ENCODE measurements at places on chromosomes 16 and 17.

- DNase-seq: no peak
Measured at GRCh38 chr17:33667052-33667509, 374.0 kb upstream of the ASIC2 start.

DNA sequence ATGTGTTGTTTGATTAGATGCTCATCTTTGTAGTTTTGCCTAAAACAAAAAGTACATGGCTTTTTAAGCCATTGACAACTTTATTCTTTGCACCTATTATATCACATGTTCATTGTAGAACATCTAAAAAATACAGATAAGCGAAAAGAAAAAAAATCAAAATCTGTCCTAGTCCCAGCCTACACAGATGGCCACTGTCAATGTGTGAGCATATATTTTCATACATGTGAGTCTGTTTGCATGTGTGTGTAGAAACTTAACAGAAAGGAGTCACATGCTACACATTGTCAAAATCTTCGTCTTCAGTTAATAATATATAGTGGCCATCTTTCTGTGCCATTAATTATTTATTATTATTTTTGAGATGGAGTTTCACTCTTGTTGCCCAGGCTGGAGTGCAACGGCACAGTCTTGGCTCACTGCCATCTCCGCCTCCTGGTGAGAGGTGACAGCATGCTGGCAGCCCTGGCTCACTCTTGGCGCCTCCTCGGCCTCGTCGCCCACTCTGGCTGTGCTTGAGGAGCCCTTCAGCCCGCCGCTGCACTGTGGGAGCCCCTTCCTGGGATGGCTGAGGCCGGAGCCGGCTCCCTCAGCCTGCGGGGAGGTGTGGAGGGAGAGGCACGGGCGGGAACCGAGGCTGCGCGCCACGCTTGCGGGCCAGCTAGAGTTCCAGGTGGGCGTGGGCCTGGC, 68.5 kb upstream of the AMZ2 start:
- no peak for DNase-seq

- no peak for DNase-seq
Measured at GRCh38 chr16:29744541-29745101, 1.2 kb downstream of the C16orf54 start.

DNA sequence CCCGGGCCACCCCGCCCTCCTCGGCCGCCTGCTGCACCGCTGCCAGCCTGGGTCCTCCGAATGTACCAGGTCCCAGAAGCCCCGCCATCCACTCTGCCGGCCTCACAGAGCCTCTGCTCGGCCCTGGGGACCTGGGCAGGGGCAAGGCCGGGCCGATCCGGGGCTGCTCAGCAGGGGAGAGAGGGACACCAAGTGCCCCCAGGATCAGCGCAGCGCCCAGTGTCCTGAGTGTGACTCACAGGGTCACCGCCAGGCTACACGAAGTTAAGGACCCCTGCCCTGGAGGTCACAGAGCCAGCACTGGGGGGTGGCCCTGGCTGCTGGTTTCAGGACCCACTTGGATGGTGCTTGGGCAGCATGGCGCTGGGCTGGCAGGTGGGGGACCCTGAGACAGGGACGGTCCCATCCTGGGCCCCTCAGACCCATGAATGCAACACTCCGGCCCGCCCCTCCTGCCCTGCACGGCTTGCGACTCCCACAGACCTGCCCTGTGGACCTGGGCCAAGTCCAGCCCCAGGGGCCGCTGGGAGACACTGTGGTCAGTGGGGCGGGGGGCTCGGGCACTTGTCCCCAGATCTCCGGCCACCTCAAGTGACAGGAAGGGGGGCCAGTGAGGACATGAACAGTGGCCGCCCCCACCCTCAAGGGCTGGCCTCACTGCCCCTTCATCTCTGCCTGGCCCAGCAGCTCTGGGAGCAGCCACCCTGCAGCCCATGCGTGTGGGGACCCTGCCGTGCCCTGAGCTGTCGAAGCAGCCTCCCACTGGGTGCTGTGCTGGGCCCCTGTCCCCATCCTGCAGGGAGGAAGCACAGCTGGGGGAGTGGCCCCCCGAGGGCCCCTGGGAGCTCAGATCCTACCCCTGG, 23.2 kb upstream of the SSTR5 start:
- DNase-seq: no peak

DNA sequence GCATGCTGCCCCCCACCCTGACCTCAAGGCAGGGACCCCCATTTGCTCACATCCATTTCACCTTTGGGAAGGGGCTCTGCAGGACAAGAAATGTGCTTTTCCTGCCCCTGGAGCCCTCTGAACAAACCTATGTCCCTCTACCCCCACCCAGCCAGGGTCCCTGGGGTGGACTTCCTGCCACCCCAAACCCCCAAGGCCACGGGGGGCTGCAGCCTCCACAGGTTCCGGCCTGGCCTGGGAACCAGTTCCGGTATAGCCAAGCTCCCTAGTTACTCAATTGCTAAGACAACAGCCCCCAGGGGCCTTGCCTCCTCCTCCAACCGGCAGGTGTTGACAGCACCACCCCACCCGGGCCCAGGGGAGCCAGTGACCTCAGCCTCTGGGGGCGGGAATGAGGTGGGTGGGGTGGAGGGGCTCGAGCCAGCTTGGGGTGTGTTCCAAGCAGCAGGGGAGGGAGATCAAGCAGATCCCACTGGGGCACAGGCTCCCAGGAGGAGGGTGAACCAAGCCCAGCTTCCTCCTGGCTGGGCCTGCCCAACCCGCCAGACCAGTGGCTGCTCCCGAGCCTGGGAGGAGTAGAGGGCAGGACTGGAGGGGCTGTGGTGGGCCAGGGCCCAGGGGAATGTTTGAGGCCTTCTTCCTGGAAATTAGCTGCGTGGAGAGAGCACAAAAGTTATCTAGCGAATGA, 6.6 kb downstream of the PNMT start:
- DNase-seq: no peak

- no peak for DNase-seq
Measured at GRCh38 chr17:46982577-46982976, 3.5 kb upstream of the RPRML start.

GRCh38 chr16:14186007-14186794, 115.1 kb downstream of the MRTFB start:
- DNase-seq: no peak

GRCh38 chr16:10318798-10319500, 66.9 kb upstream of the ATF7IP2 start:
- no peak for DNase-seq

DNA sequence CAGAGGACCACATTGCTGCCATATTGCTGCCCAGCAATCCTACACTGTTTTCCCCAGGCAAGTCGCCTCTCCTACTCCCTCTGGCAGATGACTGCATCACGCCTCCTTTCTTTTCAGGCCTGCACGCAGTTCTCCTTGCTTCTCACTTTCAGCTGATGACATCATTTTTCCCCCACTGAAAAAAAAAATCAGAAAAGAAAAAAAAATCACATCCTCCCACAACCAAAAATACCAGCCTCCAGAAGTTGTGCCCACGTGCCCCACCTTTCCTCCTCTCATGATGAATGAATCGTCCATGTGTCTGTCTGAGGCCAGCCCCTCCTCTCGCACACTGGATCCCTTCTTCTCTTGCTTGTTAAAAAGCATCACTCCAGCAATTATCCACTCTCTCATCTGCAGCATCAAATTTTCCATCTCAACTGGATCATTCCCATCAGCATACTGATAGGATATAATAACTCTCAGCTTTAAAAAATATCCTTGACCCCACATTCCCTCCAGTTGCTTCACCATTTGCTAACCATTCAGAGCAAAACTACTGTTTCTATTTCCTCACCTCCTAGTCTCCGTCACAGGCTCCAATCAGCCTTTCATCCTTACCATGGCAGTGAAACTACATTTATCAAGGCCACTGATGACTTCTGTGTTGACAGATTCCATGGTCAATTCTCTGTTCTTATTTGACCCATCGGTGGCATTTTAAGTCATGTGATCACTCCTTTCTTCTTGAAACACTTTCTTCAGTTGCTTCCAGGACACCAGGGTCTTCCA, 30.1 kb upstream of the DYNLL2 start:
- no peak for DNase-seq

DNA sequence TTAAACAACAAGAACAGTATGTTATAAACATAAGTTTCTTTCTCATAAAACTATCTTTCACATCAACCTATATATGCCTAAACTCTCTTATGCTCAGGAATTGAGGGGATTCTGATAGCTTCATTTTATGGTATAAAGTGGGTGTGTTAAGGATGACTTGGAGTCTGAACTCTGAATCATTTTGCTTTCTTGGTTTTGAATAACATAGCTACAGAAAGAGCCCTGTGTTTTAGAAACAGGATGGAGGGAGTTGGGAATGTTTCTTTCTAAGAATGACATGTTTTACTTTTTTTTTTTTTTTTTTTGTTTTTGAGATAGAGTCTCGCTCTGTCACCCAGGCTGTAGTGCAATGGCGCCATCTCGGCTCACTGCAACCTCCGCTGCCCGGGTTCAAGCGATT, 50.1 kb downstream of the RHOT1 start:
- DNase-seq: no peak

DNA sequence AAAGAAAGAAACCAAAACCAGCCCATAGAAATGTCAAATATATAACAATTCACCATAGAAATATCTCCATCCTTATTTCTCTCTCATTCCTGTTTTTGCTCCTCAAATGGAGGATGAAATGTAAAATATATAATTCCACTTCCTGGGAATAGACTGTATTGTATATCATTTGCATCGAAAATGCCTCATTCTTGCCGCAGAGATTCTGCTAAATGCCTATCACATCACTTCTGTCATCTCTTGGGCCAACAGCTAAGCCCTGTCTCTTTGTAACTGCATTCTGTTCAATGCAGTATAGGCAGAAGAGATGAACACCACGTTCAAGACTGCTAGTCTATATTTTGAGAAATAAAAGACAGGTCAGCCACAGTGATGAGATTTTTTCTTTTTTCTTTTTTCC, 956.3 kb upstream of the SOX9 start:
- no peak for DNase-seq

DNA sequence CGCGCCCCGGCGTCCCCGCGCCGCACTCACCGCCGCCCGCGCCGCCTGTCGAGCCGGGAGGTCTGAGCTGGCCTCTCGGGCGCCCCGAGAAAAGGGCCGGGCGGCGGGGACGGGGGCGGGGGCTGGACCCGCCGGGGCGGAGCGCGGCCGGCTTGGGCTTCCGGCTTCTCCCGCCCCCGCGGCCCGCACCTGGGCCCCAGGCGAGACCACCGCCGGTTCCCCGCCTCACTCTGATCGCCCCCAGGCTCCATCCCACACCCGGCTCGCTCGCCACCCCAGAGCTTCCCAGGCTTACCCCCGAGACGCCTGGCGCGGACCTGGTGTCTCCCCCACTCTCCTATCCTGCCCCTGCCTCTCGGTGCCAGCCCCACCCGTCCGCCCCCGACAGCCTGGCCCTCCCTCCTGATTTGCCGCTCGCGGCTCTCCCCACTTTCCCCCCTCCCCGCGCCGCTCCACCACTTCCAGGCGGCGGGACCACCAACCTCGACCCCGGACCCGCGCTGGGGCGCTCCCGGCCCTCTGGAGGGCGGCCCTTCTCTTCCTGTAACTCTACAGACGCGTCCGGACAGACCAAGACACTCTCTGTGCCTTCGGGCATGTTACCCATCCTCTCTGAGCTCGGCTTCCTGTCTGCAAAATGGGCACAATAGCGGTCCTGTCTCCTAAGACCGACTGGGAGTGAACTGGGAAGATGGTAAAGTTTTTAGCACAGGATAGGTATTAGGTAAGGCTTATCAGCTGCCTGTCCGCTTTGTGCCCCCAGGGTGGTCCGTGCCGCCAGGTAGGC, at the start of gene LITAF:
Gene LITAF (minus strand): TSS at position 64 of the 787 bp plus-strand sequence. CDS start 30,189 bp downstream, outside the sequence.
- no peak for DNase-seq

DNA sequence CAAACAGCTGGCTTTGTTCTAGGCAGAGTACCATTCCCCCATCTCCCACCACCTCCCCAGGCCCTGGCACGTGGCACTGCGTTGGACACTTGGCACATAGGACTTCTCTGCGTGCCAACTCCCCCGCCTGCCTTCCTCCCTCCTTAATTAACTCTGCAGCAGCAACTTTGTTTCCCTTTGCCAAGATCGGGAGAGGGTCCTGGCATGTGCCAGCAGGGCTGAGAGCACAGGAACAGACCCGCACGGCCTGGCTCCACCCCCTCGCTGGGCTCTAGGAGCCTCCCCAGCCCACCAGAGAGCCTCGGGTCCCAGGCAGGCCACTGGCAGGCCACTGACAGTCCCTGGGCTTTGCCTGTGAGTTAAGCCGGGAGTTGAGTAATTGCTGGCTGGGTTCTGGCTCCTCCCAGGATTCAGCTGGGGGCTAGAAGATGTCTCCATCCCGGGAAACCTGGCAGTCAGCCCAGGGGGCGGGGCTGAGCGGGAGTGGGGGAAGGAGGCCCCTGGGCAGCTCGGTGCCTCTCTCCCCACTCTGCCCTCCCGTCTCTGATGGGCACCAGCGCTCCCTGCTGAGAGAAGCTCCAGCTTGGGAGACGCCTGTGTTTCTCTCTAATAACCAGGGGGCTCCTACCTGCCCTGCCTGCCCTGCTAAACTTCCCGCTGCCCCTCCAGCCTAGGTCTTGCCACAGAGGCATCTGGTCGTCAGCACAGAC, 224.0 kb upstream of the TNRC6C start:
- peak; percentile 97 for DNase-seq

DNA sequence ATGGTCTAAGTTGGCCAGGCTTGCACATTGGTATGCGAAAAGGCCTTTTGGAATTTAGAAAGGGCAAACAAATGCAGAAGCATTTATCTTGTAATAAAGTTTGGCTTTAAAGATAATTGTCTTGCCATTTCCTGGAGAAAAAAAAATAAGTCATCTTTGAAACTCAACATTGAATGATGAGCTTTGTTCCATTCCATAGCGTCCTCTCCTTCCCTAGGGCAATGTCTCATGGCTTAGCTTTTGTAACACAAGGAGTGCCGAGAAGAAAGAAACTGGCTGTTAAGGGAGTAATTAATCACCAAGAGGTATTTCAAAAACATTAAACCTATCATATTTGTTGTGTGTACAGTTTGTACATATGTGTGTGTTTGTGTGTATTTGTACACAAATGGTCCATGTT, 372.3 kb downstream of the NPIPA8 start:
- DNase-seq: no peak

DNA sequence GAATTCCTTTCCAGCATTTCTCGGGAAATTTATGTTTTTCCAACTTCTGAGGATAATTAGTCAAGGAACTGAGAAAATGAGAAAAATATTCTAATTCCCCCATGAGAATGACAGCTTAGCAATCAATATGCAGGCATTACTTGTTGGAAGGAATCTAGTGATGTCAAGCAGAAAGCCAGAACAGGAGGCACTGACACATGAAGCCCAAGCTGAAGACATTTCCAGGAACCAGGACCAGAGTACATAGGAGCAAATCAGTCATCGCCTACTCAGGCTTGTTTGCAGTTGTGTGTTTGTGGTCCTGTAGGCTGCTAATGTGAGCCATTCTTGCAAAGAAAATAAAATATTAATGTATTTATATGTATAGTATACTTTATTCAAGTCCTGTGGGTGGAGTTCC, 89.7 kb downstream of the SALL1 start:
- DNase-seq: no peak

- no peak for DNase-seq
Measured at GRCh38 chr17:79919164-79919585, 79.9 kb upstream of the CBX4 start.

GRCh38 chr17:7396147-7396546, 1.8 kb upstream of the PLSCR3 start:
- DNase-seq: no peak

GRCh38 chr17:81299846-81300585, 4.9 kb upstream of the SLC38A10 start:
- DNase-seq: no peak

Measured in esophagus muscularis mucosa (tissue), 4 donors.